ENCODE measurements at places on chromosomes 5 and 9.

DNA sequence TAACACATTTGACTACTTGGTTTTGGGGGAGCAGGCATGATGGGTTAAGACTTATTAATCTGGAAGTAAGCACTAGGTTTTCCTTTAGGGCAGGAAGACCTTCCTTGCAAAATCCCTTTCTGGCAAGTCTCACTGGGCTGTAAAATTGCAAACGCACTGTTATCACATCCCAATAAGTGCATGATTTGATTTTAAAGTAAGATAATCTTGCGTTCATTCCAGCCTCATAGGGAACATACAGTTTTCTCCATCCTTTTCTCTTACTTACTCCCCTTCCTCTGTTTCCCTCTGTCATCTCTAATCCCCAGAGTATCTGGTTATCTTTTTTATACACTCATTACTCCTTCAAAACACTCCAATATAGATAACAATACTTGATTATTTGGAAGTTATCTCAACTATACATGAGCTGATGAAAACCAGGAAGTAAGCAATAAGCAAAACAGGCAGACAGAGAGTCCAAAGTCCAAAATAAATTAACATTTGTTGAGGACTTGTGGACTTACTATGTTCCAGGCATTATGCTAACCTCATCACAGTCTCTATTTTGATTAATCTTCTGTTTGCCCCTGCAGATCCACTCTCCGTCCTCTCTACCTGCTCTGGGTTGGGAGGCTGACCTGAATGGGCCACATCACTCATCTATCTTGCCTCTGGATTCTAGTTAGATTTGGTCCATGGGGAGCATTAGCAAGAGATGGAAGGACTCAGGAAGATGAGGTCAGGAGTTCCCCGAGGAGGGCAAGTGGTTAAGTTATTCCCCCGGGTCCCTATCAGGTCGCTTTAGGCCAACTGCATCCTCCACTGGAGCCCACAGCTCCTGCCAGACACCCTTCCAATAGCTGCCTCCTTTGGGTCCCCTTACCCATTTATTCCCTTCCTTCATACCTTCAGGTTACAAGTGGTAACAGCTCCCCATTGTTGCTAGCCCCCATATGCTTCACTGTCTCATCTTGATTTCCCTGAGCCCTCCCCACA, 60.2 kb downstream of the SLC22A5 start:
- DNase-seq: no peak

- no peak for DNase-seq
Measured at GRCh38 chr5:181153814-181154213, 6.4 kb downstream of the OR2V2 start.

DNA sequence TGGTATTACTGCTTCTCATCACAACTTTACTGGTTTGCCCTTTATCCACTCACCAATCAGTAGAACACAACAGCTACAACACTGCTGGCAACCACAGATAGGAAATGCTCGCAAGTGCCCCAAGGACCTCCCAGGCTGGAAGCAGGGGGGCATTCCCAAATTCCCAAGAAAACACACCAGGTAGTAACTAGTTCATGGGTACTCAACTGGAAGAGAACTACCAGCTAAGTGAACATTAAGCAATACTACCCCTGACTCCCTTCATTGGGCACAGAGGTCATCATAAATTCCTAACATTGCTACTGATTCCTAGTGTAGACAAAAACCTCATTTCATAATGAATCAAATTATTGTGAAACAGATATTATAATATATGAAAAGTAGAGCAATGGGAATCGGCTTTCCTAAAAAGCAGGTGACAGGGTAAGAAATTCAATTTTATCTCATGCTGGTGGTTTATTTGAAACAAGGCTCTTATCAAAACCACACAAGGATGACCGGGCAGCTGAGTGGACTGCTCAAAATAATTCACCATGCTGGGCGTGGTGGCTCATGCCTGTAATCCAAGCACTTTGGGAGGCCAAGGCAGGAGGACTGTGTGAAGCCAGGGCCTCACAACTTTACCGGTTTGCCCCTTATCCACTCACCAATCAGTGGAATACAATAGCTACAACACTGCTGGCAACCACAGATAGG, 81.6 kb downstream of the TLE1 start:
- no peak for DNase-seq

- no peak for DNase-seq
Measured at GRCh38 chr5:135119481-135119880, 85.5 kb upstream of the PITX1 start.

DNA sequence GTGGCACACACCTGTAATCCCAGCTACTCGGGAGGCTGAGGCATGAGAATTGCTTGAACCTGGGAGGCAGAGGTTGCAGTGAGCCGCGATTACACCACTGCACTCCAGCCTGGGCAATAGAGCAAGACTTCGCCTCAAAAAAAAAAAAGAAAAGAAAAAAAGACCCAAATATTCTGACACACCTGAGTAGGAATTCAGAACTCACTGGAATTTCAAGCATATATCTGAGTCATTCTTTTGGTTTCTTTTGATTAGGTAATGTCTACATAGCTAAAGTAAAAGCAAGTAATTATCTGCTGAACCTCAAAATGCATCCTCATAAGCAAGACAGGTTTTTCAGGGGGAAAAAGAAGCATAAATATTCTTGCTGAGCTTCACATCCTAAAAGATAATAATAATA, 35.9 kb downstream of the ANKRD31 start:
- no peak for DNase-seq
